ENCODE measurements at places on chromosomes 4 and X.

GRCh38 chr4:130186931-130187330 lies 1091.0 kb downstream of the C4orf33 start:
- DNase-seq = peak; percentile 33

DNA sequence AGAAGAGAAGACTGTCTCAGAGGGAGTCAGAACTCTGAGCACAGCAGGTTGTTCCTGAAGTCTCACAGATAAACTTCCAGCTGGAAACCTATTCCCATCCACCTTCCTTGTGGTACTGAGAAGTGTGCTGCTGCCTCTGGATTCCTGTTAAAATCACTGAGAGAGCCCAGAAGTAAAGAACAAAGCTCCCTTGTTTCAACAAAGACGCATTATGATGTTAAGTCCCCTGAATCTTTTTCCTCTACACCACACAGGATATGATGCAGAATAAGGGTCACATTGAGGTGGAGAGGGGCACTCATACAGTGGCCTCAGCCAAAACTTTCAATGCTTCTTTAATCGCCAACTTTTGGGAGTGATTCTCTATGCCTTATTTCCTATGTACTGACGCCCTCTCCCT lies 321.0 kb downstream of the OPHN1 start:
- DNase-seq = no peak

GRCh38 chr4:182339221-182339641 lies 96.0 kb downstream of the TENM3 start:
- no peak for DNase-seq

DNA sequence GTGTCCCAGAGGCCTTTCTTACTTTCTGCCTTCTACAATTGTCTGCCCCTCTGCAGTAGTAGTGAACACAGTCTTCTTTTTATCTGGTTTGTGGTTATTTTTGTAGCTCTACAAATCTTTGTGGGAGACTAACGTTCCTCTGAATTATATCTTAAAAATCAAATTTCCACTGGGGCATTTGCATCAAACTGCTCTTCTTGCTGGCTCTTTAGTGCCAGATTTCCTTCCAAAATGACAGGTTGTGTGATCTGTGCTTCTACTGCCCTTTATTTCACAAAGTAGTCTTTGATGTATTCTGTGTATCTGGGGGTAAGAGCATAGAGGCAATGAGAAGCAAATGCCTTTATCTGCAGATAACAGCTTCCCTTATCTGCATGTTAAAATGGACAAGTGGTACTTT lies 34.5 kb downstream of the TSPAN7 start:
- DNase-seq = no peak

GRCh38 chrX:11881485-11882170 lies 123.6 kb downstream of the MSL3 start:
- DNase-seq = no peak

GRCh38 chr4:101068115-101068514 lies 279.2 kb downstream of the PPP3CA start:
- no peak for DNase-seq

DNA sequence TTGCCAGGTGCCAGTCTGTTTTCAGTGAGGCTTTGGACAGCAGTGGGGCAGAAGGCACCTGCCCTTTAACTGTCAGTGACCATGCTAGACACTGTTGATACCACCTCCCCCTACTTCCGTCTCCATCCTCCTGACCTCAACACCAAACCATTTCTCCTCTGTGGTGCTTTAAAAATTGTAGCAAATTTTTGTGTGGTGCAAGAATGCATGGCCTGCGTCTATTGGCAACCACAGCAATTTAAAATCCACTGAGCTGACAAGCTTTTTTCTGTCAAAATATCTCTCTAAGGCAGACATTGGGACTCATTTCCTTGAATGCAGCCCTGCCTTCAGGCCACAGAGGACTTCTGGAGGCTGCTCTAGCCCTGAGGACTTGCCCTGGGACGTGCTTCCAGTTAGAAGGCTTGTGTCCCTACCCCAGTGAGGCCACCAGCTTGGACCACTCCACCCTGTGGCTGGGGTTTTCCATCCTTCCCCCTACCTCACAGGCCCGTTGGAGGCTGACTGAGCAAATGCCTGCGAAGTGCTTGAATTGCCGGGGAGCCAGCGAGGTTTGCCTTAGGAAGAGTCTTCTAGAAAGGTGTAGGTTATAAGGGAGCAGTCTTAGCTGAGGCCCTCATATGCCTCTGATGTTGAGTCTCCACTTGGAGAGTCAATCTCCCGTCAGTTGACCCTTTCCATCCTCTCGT lies 6.9 kb downstream of the PRRG3 start:
- DNase-seq = no peak

DNA sequence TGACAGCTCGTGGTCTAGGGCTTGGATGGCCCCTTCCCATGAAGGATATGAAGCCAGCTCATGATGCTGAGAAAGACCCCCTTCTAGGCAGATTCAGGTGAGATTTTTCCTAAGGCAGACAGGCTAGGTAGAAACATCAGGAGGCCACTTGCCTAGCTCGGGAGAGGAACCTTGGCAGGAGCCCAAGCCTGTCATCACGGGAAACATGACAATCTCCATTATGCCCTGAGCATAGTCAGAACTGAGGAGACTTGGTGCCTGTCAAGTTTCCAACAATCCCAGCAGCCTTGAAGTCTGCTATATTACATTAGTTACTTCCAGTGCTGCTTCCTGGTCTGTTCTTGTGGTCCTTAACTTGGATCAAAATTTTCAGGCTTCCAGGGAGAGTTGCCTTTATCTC lies 18.7 kb upstream of the WDR1 start:
- DNase-seq = no peak

DNA sequence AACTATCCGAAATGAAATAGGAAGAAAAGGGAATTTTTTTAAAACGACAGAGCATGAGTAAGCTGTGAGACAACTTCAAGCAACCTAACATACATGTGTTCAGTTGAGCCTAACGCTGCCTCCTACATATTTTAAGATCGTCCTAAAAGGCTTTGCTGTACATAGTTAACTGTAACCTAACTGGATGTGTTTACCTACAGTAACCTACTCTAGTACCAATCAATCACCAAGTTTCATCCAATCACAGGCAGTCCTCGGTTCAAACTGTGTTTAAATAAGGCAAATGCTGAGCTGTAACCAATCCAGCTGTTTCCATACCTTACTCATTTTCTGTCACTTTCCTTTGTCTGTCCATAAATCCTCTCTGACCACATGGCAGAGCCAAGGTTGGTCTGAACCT lies 17.1 kb downstream of the RCHY1 start:
- DNase-seq = no peak

DNA sequence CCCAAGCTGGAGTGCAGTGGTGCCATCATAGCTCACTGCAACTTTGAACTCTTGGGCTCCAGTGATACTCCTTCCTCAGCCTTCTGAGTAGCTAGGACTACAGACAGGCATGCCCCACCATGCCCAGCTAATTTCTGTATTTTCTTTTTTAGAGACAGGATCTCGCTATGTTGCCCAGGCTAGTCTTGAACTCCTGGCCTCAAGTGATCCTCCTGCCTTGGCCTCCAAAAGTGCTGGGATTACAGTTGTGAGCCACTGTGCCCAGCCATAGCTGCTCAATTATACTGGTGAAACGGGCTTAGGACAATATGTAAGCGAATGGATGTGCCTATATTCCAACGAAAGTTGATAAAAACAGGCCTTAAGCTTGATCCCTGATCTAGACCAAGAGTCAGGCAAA lies 13.1 kb downstream of the CASP3 start:
- no peak for DNase-seq

DNA sequence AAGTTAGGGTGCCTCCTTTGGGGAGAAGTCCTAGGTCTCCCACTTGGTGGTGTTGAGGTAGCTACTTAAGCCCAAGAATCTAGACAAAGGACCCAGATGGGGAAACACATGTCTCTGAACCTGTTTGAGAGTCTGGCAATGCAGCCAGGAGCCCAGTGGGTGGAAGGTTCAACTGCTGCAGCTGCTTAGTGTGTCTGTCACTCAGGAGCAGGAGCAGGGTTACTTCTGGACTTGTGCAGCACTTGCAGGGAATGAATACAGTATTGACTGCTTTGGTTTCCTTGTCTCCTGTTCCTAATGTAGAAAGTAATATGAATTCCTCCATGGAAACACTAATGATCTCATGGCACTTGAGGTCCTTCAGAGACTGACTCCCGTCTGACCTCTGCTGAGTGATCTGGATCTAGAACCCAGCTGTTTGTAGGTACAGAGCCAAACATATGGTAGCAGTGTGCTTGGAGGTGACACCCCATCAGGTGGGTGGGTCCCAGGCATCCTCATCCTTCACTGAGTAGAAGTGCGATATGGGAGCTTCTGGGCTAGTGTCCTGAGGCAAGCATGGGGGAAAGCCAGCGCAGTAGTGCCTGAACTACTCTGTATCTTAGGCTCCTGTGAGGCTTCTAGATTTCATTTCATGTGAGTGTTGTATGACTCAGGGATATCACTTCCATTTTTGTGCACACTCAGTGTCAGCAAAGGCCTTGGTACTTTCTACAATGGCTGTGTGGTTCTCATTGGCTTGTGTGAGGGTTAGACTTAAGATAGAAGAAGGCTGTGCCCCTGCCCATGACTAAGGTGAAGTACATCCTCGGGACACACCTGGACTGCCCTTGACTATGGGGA lies 85.0 kb upstream of the WDR1 start:
- DNase-seq = no peak

GRCh38 chr4:18405054-18405453 lies 383.5 kb upstream of the LCORL start:
- no peak for DNase-seq

DNA sequence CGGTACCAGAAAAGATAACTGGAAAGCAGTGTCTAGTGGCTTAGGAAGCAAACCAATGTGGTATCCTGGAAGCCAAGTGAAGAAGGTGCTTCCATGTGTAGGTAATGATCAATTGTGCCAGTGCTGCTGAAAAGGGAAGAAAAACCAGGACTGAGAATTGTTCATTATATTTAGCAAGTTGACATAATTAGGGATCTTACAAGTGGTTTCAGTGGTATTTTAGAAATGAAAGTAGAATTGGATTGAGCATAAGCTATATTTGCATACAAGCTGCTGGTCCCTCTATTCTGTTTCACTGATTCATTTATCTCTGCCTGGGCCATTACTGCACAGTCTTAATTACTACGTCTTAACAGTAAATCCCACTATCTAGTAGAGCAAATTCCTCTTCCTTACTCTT lies 32.3 kb downstream of the PRDM8 start:
- no peak for DNase-seq

- no peak for DNase-seq
Observed at GRCh38 chrX:580030-580429, 50.6 kb upstream of the SHOX start.

GRCh38 chr4:147749811-147750321 lies 18.0 kb downstream of the ARHGAP10 start:
- DNase-seq = peak; percentile 67

- DNase-seq = no peak
Observed at GRCh38 chrX:71164071-71164470, 19.4 kb downstream of the NLGN3 start.

GRCh38 chr4:142743121-142743825 lies 102.8 kb downstream of the INPP4B start:
- DNase-seq = no peak
